ENCODE measurements at places on chromosomes 1 and 21.
A peak's percentile ranks its signal among the peaks of the same experiment; 100 is the strongest.

DNA sequence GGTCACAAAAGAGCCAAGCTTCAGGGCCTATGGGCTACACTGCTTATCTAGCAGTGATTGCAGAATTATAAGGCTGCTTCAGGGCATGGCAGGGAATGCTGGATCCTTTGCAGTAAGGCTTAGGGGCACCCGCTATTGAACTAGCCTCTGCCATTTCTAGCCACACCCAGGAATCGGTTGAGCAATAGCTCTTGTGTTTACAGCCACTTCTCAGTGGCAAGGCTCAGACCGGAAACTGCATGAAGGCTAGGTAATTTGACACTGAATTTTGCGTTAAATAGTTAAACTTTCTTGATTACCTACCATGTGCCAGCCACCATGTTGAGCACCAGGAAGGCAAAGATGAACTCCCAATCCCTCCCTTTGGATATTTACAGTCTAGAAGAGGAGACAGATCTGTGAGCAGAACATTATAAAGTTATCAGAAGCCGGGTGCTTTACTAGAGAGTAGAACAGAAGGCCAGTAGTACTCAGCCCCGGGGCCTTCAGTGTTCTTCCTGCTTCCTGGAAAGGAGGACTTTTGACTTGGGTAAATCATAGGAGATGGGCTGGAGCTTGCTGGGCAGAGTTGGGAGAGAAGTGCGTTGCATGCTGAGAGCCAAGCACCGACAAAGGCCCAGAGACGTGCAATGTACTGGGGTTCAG, 98.6 kb upstream of the LPGAT1 start:
- no peak for DNase-seq

DNA sequence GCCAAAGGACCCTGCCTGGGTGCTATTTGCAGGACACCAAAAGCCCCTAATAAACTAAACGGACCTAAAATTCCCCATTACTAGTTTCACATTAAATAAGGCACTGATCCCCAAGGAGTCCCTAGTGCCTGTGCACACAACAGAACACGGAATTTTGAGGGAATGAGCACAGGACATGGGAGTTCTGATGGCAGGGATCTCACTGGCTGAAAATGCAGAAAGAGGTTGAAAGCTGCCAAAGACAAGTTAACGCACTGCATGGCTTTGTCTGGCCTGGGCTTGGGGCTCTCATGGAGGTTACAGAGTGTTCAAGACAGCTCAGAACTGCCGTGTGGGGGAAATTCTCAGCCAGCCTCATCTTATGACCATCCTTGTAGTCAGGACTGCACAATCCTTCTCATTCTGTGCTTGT, 15.6 kb upstream of the ATP1B1 start:
- no peak for DNase-seq

DNA sequence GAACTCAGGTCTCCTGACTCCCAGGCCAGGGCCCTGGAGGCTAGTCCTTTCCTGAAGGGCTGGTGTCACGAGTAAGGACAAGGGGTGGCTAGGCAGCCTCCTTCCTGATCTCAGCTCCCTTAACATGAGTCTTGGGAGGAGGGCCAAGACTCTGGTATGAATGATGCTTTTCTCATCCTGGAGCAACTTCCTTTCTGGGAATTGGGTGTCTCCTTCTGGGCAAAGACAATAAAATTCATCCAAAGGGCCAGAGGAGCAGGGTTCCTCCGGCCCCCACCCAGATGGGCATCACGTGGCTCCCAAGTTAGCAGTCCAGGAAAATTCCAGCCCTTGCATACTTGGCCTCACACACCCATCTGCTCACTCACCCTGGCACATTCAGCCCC, at the start of gene FAM167B:
TSS of gene FAM167B (plus strand) at position 335 of the 386 bp plus-strand sequence. CDS start 200 bp downstream, outside the sequence.
- DNase-seq: peak; percentile 16

GRCh38 chr1:178376008-178376407, 120.8 kb downstream of the CLEC20A start:
- no peak for DNase-seq

GRCh38 chr1:112881742-112882127, 74.3 kb downstream of the SLC16A1 start:
- DNase-seq: no peak

DNA sequence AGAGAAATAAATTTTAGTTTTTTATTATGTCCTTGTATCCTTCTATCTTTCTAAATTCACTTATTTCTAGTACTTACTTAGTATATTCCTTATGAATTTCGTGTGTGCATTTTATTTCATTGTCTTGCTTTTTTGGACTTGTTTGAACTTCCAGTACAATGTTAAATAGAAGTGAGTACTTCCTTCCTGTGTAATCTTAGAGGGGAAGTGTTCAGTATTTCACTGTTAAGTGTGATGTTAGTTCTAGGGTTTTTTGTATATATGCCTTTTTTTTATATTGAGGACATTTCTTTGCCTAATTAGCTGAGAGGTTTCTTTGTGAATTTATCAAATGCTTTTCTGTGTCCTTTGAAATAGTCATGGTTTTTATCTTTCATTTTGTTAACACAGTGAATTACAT, 10.7 kb downstream of the LYPLAL1 start:
- no peak for DNase-seq

DNA sequence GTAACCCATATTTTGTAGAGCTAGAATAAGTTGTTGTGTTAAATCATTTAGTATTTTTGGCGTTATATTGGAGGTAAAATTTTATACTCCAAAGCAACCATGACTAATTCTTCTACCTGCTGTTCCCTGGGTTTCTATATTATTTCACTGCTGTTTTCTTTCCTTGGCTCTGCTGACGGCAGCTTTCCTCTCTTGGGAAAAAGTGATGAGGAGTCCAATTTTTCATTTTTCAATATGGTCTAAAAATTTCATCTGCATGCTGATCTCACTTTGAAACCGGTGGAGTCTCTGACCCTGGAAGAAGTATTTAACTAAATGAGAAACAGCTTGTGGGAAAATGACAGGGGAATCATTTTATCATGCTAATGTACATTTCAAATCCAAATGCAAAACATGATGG, 110.2 kb downstream of the IFI44 start:
- no peak for DNase-seq

DNA sequence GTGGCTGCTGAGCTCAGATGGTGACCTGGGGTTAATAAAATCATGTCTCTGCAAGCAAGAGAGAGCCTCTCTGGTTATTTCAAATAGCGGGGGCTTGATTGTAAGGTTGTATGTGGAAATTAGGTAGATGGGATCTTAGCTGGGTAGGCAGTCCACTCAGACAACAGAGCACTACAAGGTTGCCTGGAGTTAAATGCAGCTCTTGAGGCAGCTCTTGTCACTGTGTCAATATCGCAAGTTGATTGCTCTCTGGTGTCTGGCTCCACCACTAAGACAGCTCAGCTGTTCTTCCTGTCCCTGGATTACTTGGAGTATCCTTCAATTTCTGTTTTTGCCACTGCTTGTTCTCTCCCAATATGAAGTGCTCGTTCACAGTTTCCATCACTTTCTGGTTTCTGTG, 93.8 kb downstream of the C21orf91 start:
- DNase-seq: no peak

GRCh38 chr1:915295-916172, 8.2 kb upstream of the SAMD11 start:
- DNase-seq: no peak

- no peak for DNase-seq
Measured at GRCh38 chr1:13708380-13708982, 8.5 kb downstream of the PRDM2 start.

GRCh38 chr1:244424649-244425334, 26.9 kb downstream of the ADSS2 start:
- DNase-seq: no peak

GRCh38 chr1:66311628-66312027, 222.3 kb upstream of the SGIP1 start:
- peak; percentile 23 for DNase-seq

- DNase-seq: peak; percentile 72
Measured at GRCh38 chr1:206674745-206675175, 9.9 kb upstream of the MAPKAPK2 start.

- DNase-seq: no peak
Measured at GRCh38 chr1:28971980-28972771, 57.8 kb downstream of the EPB41 start.

DNA sequence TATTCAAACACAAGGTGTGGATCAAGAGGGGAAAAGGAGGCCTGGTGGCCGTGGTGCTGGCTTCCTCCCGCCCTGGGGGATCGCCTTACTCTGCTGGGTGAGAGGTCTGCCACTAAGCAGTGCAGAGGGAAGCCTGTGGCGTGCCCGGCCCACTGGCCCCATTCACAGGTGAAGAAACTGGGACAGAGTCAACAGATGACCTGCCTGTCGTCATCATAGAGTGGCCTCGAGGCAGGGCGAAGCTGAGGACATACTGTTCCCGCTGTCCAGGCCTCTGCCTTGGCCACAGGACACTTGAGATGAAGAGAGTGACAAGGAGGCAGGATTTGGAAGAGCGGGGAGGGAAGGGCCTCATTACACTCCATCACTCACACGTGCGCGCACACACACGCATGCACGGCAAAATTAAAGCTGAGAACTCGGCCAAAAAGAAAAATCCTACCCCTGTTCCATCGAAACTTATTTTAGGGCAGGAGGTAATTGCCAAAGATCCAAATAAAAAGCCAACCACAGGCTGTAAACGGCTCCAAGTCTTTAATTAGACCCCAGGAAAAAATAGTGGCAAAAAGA, 50.5 kb downstream of the CASZ1 start:
- peak; percentile 93 for DNase-seq

DNA sequence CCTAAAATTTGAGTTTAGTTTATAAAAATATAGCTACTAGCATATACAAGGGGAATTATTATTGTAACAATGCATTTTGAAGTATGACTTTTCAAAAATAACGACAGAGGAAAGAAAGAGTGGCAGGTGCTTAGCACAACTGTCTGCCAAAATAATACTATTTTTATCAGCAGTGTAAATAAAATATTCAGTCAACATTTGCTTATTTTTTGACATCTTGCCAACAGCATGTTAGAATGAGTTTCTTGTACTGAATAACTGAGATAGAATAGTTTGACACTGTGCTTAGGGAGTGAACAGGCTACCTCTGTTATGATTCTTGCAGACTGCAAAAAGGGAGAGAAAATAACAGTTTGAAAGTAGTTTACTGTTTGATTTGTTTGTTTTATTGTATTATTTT, 909.8 kb downstream of the BRINP3 start:
- no peak for DNase-seq

DNA sequence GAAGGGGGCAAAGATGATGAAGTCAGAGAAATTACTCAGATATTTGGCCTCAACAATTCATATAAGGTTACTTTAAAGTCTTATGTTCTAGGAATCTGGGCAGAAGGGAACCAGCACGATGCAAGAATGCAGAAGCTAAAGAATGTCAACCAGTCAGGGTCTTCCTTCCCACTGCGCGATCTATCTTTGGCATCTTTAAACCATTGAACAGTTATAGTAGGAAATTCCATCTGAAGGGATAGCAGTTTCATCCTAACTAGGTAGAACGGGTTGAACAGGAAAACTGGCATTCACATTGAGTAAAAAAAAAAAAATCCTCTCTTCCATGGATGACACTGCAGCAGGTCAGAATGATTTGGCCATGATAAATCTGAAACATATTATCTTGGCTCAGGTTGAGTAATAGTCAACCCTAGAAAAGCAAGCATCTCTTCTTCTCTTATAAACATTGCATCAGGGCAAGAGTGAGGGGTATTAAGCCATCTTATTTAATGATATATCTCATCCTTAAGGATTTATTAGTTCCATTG, 6.3 kb downstream of the CRCT1 start:
- DNase-seq: no peak

- DNase-seq: no peak
Measured at GRCh38 chr1:109225711-109226445, 12.2 kb downstream of the SARS1 start.

- DNase-seq: no peak
Measured at GRCh38 chr1:29668551-29669157, 432.3 kb downstream of the PTPRU start.

DNA sequence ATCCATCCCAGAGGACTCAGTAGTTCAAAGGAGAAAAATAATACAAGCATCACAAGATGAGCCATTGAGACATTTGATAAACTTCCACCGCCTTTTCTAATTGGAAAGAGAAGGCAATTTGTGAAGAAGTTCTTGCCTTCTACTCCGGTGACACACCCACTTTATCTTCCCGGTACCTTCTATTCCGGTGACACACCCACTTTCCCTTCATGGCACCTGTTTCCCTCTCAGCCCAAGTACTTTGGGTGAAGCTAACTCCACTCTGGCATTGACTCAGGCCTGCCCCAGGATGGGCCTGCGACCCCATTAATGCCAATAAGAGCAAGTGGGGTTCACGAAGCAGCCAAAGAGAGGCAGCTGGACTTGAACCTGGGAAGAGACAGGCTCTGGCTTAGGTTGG, 38.2 kb downstream of the CLDN14 start:
- DNase-seq: no peak

GRCh38 chr1:150073516-150073915, 5.9 kb downstream of the VPS45 start:
- no peak for DNase-seq

GRCh38 chr1:23585321-23586022, 26.2 kb upstream of the ID3 start:
- DNase-seq: peak; percentile 89

DNA sequence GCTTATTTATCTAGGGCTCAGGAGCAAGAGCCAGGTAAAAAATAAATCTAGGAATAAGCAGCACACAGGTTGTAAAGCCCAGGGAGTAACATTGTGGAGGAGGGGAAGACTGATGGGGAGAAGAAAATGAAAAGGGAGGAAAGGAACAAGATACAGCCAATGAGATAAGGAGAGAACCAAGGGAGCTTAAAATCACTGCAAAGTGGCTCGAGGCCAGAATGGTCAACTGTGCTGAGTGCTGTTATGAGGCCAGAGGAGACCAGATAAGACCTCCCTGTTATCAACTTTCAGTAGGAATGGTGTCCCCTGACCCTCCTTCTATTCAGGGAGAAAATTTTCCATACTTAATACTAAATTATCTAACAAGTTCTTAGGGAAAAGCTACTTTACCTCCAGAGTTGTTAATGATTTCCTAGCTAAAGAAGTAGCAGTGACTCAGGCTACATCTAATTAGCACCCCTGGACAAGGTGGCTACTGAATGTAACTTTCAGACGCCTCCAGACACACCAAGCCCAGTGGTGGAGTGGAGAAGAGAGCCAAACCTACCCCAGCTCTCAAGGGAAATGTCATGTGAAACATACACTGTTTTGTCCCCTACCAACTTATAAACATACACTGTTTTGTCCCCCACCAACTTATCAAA, 25.5 kb downstream of the ENAH start:
- DNase-seq: no peak

Measured in gastrocnemius medialis (tissue), 4 donors.